ENCODE measurements at places on chromosomes 5 and 9.

DNA sequence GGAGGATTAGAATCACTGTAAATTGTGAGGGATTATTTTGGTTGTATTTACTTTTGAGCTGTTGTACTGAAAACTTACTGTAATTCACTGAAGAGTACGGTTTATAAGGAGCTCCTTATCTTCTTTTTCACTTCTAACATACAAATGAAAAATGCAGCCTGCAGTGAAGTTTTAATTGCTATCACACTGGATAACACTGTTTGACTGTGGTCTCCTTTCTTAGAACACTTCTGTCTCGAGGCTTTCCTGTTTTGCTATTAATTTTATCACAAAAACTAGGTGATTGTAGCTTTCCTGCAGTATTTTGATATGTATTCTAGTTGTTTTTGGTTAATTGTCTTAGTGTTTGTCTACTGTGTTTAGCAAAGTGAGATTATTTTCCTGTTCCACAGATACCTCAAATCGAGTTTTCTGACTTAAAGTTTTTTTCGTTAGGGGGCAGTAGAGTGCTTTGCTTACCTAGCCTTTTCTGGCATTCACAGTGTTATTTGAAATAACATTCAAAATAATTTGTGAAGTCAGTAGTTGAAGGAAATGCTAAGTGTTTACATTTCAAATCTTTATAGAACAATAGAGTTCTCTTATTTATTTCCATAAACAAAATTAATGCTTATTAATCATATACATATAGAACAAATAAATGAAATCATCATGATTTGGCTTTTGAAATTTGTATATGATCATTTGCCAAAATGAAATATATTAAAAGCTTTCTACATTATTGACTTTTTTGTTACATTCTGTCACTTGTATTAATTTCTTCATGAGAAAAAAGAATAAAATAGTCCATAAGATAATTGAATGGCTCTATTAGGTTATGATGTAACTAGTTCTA is 52.9 kb downstream of the COMMD10 start:
- DNase-seq: peak; percentile 2

DNA sequence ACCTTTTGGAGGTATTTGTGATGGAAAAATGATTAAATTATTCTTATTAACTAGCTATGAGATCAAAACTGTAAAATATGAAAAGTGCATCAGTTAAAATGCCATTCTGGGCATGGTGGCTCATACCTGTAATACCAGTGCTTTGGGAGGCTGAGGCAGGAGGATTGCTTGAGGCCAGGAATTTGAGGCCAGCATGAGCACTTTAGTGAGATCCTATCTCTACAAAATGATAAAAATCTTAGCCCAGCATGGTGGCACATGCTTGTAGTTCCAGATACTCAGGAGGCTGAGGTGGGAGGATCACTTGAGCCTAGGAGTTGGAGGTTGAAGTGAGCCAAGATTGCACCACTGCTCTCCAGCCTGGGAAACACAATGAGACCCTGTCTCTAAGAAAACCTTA is 252.5 kb upstream of the SEMA6A start:
- no peak for DNase-seq

DNA sequence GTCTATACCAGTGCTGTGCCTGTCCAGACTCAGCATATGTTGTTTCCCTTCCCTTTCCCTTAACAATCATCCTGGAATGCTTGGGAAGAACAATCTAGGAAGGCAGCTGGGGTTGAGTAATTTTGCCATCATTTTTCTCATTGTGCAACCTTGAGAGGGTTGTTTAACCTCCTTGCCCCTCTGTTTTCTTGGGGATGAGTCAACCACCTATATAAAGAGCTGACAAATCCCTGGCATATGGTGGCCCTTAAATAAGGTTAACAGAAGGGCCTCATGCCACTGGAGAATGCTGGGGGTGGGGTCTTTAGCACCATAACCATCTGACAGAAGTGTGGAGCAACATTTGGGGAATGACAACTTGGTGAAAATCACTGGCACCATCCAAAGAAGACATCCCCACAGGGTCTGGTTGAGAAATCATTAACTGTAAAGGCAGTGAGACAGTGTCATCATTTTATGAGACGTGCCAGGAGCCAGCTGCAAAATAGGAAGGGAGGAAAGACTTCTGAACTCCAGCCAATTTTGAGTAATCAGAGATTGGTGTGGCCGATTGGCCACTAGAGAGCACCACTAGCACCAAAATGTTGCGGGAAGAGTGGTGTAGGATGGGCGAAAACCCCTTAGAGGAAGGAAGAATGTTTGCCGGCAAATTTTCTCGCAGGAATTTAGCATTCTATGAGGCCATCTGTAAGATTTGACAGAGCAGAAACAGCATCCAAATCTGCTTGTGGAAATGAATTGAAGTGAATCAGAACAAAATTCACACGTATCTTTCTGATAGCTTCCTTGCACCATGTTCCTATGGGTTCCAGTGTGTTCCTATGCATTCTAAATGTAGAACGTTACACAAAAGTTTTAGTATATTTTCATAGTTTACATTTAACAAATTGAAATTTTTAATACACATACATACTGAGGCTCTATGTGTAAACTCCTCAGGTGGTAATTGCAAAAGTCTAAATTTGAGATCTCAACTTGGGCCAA is 113.8 kb downstream of the MSX2 start:
- DNase-seq: peak; percentile 19

GRCh38 chr9:28234894-28235277 is 661.6 kb upstream of the C9orf72 start:
- no peak for DNase-seq

GRCh38 chr5:125140855-125141254 is 394.4 kb upstream of the ZNF608 start:
- DNase-seq: peak; percentile 80

- no peak for DNase-seq
Observed at GRCh38 chr9:125284855-125285254, 23.2 kb downstream of the GAPVD1 start.

DNA sequence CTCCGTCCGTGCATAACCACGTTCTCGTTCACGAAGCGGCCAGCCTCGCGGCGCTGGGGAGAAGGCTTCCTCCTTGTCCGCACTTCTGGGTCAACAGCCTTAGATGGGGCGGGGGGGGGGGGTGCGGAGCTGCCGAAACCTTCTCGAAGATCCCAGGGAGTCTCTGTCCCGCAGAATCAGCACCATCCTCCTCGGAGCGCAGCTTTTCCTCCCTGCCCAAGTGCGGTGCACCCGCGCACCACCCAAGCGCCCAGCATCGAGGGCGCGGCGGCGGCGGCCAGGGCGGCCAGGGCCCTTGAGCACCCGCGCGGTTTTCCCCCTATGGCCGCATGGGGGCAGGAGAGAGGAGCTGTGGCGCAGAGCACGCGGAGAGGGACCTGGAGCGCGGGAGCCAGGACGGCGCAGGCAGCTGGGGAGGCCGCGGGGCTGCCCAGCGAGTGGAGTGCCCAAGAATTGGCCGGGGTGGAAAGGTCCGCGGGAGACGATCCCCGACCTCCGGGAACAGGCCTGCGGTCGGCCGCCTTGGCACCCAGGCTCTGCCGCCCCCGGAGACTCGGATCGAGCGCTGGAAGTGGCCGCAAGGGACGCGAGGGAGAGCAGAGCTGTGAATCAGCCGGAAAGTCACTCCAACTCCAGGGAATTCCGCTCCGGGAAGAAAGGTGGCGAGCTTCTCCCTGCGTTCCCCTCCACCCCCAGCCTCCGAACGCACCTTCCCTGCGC is 43.1 kb downstream of the TMEM174 start:
- DNase-seq: no peak

DNA sequence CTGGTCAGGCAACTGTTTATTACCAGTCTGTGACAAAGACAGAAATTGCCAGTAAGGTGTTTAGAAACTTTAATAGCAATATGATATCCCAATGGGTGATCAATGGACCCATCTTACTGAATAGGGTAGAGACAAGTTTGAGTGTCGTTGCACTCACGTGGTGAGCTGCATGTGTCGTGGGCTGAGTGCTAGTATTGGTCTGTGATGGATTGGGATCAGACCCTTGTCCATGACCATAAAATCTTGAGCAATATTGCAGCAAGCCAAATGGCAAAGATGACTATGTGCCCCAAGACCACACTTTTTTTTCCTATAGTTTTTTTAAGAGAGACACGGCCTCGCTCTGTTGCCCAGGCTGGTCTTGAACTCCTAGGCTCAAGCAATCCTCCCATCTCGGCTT is 114.5 kb downstream of the PALM2AKAP2 start:
- DNase-seq: no peak

DNA sequence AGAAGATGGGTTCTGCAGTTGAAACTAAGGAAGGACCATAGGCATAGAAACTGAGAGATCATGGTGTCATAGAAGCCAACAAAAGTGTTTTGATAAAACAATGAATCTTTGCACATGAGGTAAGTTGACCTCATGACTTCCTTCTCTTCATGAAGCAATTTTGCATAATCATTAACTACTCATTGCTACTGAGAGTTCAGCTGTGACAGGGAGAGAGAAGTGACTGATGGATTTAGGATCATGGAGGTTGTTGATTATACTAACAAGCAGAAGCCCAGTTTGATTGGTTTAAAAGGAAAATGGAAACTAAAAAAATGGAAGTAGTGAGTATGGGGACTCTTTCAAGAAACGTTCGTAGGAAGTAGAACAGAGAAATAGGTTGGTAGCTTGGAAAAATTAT is 51.2 kb downstream of the PARP8 start:
- no peak for DNase-seq

DNA sequence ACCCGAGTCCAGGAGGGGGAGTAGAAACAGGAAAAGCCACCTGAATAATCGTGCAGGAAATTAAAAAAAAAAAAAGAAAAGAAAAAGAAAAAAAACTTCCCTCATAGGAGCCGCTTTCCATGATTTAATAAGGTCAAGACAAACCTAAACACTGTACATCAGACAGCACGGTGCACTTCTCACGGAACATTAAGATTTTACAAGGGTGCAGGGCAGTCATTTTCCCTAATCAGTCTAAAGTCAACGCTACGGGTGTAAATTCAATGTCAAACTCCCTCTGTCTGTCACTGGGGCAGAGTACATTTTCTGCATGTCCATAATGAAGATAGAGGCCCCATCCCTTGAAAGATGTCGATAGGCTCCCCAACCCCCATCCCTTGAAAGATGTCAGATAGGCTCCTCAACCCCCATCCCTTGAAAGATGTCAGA is 139.7 kb downstream of the TSSK1B start:
- no peak for DNase-seq

GRCh38 chr5:556909-557441 is 32.7 kb upstream of the SLC9A3 start:
- no peak for DNase-seq

- DNase-seq: no peak
Observed at GRCh38 chr5:33801292-33801691, 90.5 kb downstream of the ADAMTS12 start.

GRCh38 chr9:36148311-36149051 is 11.9 kb downstream of the GLIPR2 start:
- DNase-seq: peak; percentile 85

DNA sequence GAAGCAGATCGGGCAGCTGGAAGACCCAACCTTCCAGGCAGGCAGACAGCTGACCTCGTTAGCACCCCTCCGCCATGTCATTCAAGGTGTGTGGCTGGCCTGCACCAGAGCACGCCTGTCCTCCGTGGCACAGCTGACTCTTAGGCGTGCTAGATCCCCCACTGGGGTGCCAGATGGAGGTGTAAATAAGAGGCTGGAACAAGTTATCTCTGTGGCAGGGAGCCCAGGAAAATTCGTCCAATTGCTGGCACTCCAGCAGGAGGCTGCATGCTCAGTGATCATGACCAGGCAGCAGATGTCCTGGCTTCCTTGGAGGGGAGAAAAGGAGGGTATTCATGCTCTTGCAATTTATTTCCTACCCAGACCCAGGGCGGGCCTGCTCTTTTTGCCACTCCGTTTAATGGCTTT is 7.8 kb upstream of the ALDOB start:
- no peak for DNase-seq

GRCh38 chr5:62167561-62168057 is 138.4 kb upstream of the KIF2A start:
- DNase-seq: no peak

- DNase-seq: no peak
Observed at GRCh38 chr5:175436359-175436758, 7.6 kb downstream of the DRD1 start.

DNA sequence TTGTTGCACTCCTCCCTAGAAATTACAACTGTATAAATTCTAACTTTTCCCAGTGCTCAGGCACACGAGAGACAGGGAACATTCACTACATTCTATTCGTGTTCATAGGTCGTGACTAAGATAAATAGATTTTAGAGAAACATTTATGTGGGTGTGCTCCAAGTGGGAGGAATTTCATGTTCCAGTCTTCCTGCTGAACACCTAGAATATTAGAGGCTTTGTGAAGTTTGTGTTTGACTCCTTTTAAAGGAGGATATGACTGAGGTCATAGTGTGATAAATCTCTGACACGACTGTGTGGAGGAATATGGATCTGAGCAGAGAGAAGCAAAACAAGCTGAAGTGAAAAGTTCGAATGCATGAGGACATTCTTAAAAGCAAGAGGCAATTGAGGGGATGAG is 355.3 kb downstream of the ZSWIM6 start:
- no peak for DNase-seq

DNA sequence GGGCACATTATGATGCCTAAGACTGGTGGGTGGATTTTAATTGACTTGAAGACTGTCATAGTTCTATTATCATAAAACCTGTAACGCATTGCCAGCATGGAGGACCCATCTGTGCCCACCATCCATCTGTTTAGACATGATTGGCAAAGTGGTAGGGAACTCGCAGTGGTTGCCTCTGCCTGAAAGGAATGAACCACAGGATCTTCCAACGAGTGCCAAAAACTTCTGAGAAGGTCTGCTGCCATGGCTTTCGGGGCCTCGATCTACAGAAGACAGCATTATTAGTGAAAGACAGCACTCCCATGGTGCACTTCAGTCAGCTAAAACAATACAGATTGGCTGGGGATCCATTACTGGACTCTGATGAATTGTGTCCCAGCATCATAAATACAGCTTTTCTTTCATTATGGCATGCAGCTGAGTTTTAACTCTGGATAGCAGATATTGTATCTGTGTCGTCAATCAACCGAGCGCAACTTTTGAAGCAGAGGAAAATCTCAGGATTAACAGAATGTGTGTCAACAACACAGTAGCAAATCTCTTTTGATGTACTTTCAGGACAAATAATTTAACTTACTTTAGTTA is 74.3 kb downstream of the ZDHHC21 start:
- no peak for DNase-seq

GRCh38 chr5:126461838-126462237 is 38.6 kb downstream of the GRAMD2B start:
- no peak for DNase-seq

DNA sequence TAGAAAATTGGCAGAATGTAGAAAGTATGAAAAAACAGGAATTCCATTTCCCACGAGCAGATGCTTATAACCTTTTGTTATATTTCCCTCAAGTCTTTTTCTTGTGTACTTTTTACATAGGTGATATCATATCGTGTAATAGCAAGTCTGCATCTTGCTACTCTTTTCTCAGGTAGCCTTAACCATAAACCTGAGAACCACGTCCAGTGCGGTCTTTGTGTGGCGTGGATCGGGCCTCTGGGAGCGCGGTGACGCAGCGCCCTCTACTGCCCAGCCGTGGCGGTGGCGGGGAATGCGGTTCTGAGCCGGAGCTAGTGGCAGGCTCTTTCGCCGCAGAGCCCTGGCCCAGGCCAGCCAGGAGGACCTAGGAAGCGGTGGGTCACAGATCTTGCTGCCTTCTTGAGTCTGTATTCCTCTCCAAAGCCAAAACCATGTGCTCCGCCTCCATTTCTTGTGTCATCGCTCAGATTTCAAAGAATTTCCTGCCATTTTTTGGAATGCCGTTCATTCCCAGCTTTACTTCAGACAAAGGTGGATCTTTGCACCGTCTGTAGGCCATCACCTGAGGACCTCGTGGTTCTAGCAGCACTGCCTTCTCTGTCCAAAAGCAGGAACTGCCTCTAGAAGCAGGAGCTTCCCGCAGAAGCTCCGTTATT is 71.9 kb downstream of the MVB12B start:
- no peak for DNase-seq

- no peak for DNase-seq
Observed at GRCh38 chr5:180120237-180121101, 48.9 kb upstream of the RNF130 start.

Data from GM04503 (cell line).